ENCODE measurements at places on chromosomes 16 and 17.

GRCh38 chr17:47726796-47727703 lies 6.0 kb upstream of the TBX21 start:
- DNase-seq = no peak

DNA sequence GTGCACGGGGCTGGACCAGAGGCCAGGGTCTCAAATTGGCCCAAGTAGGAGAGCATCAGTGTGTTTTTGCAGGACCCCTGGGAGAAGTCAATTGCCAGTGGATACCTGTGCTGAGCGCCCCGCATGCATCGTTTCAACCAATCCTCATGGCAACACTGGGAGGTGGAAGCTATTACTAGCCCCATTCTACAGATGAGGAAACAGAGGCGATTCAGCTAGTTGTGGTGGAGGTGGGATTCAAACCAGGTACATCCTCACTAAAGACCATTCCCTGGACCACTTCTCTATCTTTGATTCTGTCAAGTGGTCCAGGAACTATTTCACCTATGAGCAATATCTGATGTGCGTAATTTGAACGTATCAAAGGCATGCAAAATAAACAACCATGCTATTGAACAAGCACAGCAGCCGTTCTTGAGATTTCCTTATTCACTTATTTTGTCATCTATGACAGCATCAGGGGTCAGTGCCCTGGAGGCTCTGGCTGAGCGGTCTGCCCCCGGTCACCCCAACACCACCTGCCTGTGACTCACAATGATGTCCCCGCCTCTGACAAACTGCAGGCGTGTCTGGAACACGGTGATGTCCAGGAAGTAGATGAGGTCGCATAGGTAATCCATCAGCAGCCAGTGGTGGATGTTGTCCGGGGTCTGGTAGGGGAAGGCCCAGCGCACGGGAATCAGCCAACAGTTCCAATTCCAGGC lies 54.0 kb downstream of the CNGB1 start:
- DNase-seq = peak; percentile 25

- DNase-seq = no peak
Measured at GRCh38 chr16:66617010-66617434, 12.5 kb downstream of the CMTM3 start.

DNA sequence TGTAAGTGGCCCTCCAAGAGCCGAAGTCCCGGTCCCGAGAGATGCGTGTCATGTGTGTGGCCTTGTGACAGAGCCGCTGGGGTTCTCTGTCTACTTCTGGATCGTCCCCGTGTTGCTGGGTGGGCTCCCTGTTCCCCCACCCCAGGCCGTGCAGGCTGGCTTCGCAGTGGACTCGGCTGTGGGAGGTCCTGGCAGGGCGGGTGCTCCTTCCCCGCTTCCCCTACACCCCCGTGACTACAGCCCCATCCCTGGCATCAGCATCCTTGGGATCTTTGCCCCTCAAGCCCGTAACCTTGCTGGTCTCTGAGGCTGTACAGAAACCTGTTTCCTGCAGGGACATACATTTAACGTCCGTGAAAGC lies 136.3 kb downstream of the BANP start:
- DNase-seq = no peak

DNA sequence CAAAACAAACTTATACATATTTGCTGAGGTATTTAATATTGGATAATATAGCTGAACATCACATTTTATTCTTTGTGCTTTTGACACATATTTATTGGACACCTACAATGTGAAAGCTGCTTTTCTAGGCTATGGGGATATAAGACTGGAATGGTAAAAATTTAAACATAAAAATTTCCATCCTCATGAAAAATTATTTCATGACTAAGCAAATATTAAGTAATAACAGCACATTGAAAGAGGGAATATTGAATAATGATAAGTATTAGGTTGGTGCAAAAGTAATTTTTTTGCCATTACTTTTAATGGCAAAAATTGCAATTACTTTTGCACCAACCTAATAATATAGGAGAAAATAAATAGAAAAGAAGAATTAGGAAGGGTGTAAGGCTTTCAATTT lies 972.5 kb upstream of the CDH8 start:
- DNase-seq = no peak

GRCh38 chr17:75639771-75640555 lies 6.7 kb downstream of the SMIM5 start:
- DNase-seq = no peak

DNA sequence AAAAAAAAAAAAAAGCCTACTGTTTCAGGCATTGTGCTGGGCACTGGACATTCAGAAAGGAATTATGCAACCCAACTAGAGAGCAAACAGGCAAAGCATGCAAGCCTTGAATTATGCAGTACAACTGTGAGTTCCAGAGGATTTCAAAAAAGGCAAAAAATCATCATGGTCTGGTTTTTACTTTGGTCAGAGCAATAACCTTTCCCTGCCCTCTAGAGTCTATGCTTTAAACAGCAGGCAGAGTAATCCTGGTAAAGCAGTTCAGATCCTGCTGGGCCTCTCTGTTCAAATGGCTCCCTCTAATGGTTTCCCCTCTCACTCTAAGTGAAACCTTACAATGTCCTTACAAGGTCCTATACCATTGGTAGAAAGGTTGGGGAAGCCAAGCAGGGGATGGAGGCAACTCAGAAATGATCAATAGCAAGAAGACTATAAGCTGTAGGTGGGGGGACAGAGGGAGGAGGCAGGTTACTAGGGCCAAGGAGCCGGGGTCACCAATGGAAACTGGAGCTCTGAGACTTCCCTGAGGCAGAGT lies 4.6 kb upstream of the TAF15 start:
- peak; percentile 88 for DNase-seq

- DNase-seq = no peak
Measured at GRCh38 chr16:87048730-87049115, 268.5 kb downstream of the C16orf95 start.

DNA sequence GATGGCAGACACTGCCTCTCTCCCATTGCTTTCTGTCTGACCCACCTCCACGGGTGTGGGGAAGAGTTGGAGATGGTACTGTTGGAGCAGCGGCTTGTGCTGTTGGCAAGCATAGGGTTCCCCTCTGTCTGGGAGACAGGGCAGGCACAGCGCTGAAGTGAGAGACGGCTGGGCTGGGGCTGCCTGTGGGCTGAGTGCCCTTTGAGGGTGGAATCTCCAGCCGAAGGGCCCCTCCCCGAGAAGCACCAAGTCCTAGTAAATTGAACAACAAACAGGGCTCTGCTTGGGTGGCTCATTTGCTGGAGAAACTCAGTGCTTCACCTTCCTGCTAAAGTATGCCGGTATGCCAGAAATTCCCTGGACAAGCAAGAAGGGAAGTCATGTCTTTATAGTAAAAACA lies 79.7 kb downstream of the KSR1 start:
- no peak for DNase-seq

GRCh38 chr17:13153036-13153435 lies 135.2 kb upstream of the ELAC2 start:
- DNase-seq = peak; percentile 65

GRCh38 chr16:50161950-50162349 lies 8.8 kb downstream of the TENT4B start:
- DNase-seq = no peak

All from EL (cell line).